ENCODE measurements at places on chromosomes 12 and 14.

- DNase-seq = no peak
Measured at GRCh38 chr12:127060310-127060847, 1206.6 kb upstream of the TMEM132C start.

- DNase-seq = no peak
Measured at GRCh38 chr12:110540048-110540447, 37.9 kb downstream of the RAD9B start.

DNA sequence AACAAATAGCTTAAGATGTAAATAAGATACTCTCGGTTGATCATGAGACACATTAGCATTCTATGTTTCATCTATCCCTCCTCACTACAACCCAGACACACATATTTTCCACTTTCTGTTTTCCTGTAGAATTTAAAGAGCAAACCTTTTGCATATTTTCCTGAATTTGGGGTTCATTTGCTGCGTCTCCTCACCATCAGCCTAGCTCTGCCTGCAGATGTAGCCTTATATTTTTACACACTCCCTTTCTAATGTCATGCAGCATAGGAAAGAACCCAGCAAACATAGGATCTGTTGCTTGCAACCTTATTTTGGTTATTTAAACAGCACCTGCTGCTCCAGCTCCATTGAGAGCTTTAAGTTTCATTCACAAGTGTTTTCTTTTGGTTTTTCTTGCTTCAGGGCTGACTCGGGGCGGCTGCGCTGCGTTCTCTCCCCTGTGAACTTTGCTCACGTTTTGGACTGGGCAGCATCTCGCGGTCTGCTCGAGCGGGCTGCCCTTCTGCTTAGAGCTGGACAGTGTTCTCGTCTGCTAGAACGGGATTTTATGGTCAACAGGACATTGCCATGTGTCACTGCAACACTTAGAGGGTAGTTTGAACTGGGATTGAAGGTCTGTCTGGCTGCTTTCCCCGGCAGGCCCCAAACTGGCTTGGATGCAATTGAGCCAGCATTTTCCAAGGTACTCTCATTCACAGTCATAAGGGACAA lies 57.8 kb upstream of the VRK1 start:
- no peak for DNase-seq

DNA sequence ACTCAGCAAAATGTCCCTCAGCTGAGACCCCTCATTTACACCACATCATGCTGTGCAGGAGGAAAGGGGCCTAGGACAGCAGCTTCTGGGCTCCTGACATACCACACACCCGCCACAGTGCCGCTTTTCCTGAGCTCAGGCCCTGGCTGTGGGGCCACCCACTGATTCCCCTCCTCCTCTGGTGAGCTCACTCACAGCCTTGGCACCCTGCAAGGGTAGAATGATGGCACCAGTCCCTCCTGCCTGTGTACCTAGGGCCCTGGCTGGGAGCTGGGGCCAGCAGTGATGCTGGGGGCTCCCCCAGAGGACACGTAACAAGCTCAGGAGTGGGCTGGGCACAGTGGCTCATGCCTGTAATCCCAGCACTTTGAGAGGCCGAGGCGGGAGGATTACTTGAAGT lies 44.4 kb downstream of the PLEKHD1 start:
- no peak for DNase-seq

- no peak for DNase-seq
Measured at GRCh38 chr12:79535751-79536150, 155.0 kb downstream of the PAWR start.

- no peak for DNase-seq
Measured at GRCh38 chr12:67357376-67358125, 88.4 kb downstream of the CAND1 start.

DNA sequence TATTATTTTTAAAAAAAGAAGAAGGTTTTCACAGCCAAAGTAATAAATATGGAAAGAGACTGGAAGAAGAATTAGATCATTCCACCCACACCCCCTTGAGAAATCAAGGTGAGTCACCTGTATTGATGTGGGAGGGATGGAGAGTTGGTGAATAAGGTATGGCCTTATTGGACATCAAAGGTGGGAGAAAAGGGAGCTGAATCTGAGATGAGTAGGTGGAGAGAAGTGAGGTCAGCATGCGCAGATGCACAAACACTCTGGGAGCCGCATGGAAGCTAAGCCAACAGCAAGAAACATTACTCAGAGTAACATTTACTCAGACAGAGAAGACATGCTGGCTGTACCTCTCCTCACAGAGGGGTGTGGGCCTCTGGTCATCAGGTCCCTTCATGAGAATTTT lies 113.1 kb upstream of the FOXG1 start:
- no peak for DNase-seq

GRCh38 chr12:116590561-116590960 lies 31.4 kb downstream of the MAP1LC3B2 start:
- DNase-seq = peak; percentile 19

- DNase-seq = peak; percentile 46
Measured at GRCh38 chr12:79063258-79063657, 198.7 kb downstream of the SYT1 start.

GRCh38 chr12:32558903-32559302 lies 120.2 kb upstream of the DNM1L start:
- DNase-seq = peak; percentile 91

GRCh38 chr14:72443991-72444441 lies 449.9 kb downstream of the DPF3 start:
- no peak for DNase-seq

GRCh38 chr12:93954166-93955112 lies 193.9 kb upstream of the PLXNC1 start:
- no peak for DNase-seq

DNA sequence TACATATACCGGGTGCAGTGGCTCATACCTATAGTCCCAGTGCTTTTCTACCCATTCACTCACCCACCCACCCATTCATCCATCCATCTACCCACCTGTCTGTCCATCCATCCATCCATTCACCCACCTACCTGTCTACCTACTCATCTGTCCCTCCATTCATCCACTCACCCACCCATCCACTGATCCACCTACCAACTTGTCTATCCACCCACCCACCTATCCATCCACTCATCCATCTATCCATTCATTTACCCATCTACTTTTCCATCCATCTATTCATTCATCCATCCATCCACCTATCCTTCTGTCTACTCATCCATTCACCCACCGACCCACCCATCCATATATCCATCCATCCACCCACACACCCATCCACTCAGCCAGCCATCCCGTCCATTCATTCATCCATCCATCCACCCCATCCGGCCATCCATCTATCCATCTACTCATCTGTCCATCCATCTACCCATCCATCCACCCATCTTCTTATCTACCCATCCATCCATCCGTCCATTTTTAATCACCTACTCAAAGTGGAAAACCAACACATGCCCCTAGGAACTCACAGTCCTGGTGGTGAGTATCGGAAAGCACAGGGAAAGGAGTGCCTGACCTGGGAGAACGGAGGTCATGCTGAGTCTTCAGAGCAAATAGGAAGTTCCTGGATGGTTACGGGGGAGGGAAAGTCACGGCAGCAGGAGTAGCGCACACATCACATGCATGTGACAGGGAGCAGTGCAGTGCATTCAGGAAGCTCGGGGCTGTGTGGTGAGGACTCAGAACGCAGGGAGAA lies 20.0 kb downstream of the DDX51 start:
- no peak for DNase-seq

- DNase-seq = no peak
Measured at GRCh38 chr14:22865424-22866405, 5.8 kb upstream of the LRP10 start.

GRCh38 chr12:132133952-132134652 lies 10.0 kb downstream of the DDX51 start:
- no peak for DNase-seq

- DNase-seq = no peak
Measured at GRCh38 chr14:55340482-55340881, 69.3 kb downstream of the FBXO34 start.

GRCh38 chr14:36604757-36605505 lies 22.5 kb upstream of the NKX2-8 start:
- peak; percentile 92 for DNase-seq

- no peak for DNase-seq
Measured at GRCh38 chr14:91778217-91778616, 46.3 kb upstream of the CATSPERB start.

DNA sequence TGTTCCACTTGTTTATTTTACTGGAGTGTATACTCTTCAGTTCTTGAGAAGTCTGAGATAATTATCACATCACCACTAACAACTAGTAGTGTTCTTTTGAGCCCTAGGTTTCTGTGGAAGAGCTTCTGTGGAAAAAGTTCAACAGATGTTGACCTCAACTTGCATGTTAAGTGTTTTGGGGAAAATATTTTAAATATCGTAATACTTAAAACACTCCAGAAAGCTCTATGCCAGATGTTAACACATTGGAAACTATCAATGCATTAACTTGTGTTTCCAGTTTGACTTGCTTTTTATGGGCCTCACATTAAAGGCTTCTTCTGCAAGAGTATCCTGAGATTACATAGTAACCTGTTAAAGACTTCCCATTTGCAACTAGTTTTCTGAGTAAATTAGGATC lies 173.1 kb downstream of the DUSP6 start:
- DNase-seq = no peak

- no peak for DNase-seq
Measured at GRCh38 chr12:89597210-89597609, 71.4 kb upstream of the POC1B start.

DNA sequence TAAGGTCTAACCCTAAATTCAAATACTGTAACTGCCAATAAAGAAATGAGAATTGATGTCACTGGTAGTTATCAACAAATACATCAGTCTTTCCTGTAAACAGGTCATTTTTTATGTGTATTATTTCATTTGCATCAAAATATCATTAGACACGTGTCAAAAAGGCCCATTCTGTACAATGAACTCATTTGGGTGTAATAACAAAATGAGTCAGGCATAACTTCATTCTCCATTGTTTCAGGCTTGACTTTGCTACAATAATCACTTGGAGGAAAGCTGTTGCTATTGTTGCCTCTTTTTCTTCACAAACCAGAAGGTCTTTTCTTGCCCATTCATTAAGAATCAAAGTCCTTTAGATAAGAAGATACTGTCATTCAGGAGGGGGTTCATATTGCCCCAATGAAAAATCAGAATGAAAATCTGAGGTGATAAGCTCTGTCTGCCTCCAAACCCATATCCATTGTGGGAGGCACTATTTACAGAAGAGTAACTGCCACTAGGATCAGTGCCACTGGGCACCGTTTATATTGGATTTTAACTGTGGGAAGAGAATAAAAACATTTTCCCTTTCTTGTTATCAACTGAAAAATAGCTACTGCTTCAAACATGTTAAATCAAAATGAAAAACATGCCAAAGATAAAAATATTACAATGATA lies 10.1 kb downstream of the ENTPD5 start:
- DNase-seq = no peak

DNA sequence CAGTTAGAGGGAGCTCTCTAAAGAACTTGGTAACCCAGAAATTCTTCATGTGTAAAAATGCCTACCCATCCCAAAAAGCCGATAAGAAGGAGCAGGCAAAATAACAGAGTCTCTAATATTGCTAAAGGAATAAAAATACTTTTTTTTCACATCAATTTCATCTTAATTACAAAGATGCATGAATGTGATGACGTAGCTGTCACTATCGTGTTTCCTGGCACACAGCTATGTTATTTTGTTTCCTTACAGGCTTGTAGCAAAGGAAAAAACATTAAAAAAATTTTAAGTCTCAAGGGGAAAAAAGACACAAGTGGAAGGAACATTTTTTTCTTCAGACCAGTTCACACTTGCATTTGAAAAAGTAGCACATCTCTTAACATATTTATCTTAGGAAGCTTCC lies 10.3 kb upstream of the LGALS3 start:
- DNase-seq = no peak

- DNase-seq = no peak
Measured at GRCh38 chr12:31019561-31019960, 54.1 kb upstream of the DDX11 start.

GRCh38 chr12:106722837-106723236 lies 51.6 kb upstream of the RIC8B start:
- DNase-seq = no peak

GRCh38 chr12:126855768-126856167 lies 1411.2 kb upstream of the TMEM132C start:
- DNase-seq = no peak

DNA sequence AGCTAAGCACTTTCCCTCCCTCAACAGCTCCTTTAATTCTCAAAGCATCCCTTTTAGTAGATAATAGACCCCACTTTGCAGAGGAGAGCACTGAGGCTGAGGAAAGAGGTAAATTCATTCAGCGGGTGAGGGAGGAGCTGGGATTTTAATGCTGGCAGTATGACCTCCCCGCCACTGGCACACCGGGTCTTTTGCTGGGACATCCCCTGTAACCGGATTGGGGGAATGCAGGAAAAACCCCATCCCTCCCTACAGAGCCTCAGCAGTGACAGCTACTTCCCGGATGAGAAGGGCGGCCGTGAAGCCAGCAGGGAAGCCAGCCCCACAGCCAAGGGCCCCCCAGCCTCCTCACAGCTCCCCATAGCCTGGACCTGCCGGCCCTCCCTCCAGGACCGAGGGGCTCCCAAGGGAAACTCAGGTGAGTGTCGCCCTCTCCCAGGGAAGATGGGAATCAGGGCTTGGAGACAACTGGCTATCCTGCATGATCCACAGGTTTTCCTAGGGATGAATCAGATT lies 12.1 kb downstream of the ZBTB39 start:
- DNase-seq = no peak

GRCh38 chr14:90535556-90536090 lies 138.8 kb downstream of the CALM1 start:
- no peak for DNase-seq

DNA sequence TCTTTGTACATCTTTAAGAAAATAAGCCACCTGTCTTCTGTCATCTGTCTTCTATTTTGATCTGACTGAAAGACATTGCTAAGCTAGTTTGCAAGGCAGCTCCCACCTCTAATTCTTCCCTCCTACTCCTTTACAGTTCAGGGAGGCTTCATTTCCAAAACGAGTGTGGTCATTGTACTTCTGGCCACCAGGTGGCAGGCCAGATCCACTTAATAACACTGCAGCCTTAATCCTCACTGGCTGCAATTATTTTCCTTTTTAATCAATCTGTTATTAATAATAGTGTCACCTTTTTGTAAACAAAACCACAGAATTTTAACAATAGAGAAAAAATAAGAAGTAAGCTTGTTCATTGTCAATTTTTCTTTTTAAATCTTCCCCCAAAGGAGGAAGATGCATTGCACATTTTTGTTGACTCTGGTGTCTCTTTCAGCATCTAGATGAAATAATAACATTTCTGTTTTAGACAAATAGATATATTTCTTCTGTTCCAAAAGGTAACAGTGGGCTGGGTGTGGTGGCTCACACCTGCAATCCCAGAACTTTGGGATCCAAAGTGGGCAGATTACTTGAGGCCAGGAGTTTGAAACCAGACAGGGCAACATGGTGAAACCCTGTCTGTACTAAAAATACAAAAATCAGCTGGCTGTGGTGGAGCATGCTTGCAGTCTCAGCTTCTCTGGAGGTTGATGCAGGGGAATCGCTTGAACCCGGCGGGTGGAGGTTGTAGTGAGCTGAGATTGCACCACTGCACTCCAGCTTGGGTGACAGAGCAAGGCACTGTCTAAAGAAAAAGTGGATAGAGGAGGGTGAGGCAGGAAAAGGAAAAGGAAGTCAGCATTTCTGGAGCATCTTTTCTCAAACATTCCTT lies 23.3 kb downstream of the GABARAPL1 start:
- DNase-seq = peak; percentile 76

GRCh38 chr12:5509102-5509501 lies 77.2 kb downstream of the NTF3 start:
- no peak for DNase-seq

All from adipocyte (in vitro differentiated cells).